ENCODE measurements at places on chromosomes 1 and 21. TPM values are rescaled to one million over a fixed set of nuclear protein-coding genes. Genes with fewer than 3 reads are reported as not detected.

- peak; percentile 20 for DNase-seq
These were observed 172.0 kb upstream of the CAMK1G start for GRCh38 chr1:209411491-209411929.

GRCh38 chr1:224205438-224205840 is 22.4 kb downstream of the DEGS1 start:
- no peak for DNase-seq

DNA sequence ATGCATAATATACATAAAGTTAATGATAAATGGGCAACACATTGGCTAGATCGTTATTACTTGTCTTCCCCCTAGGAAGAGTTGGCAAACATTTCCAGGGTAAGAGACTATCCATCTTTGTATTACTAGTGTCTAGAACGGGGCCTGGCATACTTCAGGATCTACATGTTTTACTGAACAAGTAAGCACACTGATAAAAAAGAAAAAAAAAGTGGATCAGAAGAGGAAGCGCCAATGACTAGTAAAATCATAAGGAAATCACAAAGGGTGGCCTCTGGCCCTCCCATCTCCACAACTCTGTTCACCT is 482 bp downstream of the TM2D1 start:
- no peak for DNase-seq

GRCh38 chr1:156260896-156261295 is 13.0 kb upstream of the PAQR6 start:
- no peak for DNase-seq

- DNase-seq = no peak
These were observed 378.7 kb downstream of the LMO4 start for GRCh38 chr1:87707411-87707810.

- no peak for DNase-seq
These were observed 12.0 kb upstream of the LPGAT1 start for GRCh38 chr1:211842518-211842917.

GRCh38 chr1:25556791-25557476 is 13.5 kb downstream of the LDLRAP1 start:
- DNase-seq = peak; percentile 38

GRCh38 chr1:16298653-16299052 is 53.6 kb downstream of the FBXO42 start:
- no peak for DNase-seq

DNA sequence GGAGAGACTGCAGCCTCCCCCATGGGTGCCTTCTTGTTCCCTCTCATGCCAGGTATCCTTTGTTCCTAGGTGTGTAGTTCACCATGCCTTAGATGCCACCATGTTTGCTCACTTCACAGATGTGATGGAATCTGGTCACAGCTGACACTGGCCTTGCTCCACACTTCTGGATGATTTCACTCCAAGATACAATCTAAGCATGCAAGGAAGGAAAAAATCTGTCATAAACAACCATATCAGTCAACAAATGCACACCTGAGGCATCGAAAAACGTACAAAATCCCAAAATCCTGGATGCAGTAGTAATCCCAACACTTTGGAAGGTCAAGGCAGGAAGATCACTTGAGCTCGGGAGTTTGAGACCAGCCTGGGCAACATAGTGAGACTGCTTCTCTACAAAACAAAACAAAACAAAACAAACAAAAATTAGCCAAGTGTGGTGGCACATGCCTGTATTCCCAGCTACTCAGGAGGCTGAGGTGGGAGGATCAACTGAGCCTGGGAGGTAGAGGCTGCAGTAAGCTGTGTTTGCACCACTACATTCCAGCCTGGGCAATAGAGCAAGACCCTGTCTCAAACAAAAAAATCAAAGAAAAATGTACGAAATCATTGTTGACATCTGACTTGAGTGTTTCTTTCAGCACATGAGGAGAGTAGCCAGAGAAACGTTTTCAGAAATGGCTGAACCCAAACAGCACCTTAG is 17.1 kb upstream of the PTPRF start:
- no peak for DNase-seq

DNA sequence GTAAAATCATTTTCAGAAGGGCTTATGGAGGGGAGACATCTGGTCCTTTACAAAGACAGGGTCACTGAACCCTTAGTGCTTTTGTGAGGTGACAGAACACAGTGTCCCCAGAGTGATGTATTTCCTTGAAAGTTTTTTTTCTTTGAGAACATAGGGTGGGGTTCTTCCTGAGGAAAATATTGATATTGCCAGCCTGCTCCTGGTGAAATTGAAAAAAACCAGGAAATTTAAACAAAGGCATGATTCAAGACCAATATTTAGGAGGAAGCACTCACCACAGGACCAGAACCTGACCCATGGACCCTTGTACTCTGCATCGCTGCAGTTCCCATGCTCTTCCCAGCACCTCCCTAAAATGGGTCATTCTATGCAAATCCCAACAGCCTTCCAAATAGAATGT is 63.7 kb downstream of the ST6GALNAC3 start:
- DNase-seq = no peak

- DNase-seq = no peak
These were observed 7.1 kb upstream of the CAPN2 start for GRCh38 chr1:223704921-223705878.

DNA sequence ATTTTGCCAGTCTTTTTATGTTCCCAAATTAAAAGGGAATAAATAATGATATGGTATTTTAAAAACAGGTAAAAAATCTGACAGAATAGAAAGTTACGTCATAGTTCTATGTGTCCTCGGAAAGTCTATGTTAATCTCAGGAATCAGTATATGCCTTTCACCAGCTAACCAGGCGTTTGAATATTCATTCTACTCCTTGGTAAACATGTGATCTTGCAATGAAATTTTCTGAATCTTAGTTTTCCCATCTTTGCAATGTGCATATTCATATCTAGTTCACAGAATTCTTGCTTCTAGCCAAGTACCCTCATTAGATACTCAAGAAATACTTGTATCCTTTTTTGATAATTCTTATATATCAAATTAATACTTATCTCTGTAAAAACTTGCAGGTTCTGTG is 179.4 kb downstream of the ZP4 start:
- DNase-seq = no peak

GRCh38 chr1:167169642-167170041 is 51.0 kb upstream of the POU2F1 start:
- no peak for DNase-seq

DNA sequence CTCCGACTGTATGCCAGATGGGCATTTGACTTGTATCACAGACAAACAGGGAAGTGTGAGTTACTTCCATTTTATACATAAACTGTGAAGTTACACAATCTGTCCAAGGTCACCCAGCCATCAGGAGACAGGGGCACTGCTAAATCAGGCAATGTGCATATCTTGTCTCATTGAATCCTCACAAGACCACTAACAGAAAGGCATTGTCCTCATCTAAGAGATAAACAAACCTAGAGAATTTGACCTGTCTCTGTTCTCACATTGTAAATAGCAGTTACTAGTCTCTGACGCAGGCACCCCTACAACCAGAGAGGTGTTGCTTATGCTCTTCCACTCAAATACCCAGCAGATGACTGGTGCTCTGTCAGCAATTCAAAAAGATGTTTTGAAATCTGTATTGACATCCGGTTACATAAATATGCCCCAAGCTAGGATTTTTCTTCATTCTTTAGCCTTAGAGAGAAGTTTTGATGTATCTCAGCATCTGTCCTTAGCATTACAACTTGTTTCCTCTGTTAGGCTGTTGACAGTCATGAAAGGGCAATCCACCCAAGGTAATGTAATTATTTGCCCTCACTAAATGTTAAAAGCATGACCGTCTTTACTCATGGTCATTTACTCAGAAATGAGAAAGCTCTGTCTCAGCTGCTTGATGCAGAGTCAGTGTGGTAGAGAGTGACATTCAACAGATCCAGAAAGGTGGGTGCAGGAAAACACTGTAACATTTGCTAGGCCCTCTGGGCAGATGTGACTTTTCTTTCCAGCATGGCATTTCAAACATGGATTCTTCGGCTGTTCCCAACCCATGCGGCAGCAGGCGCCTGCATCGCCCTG is 51.9 kb upstream of the ZNF326 start:
- no peak for DNase-seq

DNA sequence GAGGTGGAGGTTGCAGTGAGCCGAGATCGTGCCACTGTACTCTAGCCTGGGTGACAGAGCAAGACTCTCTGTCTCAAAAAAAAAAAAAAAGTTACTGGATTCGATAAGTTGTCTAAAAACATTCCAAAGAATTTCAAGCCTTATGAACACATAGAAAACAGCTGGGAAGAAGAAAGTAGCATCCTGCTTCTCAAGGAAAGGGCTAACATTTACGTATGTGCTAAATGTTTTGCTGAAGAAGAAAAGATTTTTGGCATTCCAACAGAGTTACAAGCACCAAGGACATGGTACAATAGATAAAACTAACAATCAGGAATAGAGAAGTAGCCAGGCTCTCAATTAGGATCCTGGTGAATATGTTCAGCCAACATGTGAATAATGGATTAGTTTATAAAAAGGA is 69.8 kb downstream of the HFM1 start:
- no peak for DNase-seq

The ALG14 gene
- 8.5 TPM for total RNA-seq

The AADACL3 gene
- not detected for total RNA-seq

The LCK gene
- 11.5 TPM for total RNA-seq

The IFT25 gene
- total RNA-seq = 24.4 TPM

The PEX10 gene
- 17.9 TPM for total RNA-seq
